ENCODE measurements at places on chromosomes 16 and 17.
A peak's percentile ranks its signal among the peaks of the same experiment; 100 is the strongest.

DNA sequence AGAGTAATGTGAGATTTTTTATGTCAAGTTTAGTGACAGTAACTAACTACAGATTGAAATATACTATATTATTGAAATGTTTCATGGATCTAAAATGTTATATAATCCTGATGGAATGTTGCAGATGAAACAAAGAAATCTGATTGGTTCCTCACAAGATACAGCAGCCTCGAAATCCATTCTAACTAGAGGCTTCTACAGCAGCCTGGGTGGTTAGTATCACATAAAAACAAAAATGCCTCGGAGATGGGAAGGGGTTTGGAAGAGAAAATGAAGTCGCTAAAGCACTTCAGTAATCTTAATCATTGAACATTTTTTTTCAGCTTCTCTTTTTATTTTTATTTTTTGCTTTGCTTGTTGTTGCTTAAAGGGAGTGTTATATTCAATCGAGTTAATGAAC is 75.2 kb downstream of the TANC2 start:
- no peak for DNase-seq

DNA sequence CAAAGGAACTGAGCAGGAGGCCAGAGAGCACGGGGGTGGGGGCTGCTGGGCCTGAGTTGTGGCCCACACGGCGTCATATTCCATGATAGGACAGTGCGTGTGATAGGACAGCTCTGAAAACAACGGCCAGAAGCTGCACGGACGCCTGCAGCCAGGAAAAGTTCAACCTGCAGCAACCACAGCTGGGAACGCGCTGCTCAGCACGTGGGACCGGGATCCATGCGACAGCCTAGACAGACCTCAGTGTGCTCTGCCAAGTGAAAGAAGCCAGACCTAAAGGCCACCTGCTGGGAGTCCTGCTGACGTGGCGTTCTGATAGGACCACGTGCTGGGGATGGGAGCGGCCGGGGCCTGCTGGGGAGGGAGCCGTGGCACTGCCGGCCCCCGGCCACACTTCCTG is 21.6 kb downstream of the CTU2 start:
- DNase-seq: no peak

GRCh38 chr17:57419940-57420550 is 163.7 kb downstream of the MSI2 start:
- DNase-seq: no peak

- no peak for DNase-seq
Measured at GRCh38 chr16:27341549-27341948, 27.8 kb downstream of the IL4R start.

DNA sequence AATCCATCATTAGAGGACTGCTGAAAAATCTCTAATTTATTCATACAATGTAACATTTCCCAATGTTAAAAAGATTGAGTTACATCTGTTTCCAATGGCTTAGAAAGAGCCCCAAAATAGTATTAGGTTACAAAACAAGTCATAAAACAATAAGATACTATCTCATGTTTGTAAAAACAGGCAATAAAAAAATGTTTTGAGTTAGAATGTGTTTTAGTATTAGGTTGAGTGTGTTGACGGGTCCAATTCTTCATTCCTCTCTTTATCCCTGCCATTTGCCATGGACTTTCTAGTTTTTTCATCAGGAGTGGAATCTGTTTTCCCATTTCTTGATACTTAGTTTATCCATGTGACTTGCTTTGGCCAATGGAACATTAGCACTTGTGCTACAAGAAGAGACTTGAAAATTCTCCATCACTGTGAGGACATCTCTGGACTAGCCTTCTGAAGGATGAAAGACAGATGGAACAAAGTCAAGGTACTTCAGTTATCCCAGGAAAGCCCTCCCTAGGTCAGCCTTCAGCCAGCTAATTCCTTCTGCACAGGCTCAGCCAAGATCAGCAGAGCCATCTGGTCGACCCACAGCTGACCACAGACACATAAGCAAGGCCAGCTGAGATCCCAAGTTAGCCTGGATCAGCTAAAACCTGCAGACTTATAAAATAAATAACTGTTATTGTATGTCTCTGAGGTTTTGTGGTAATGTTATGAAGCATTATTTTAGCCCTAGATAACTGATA is 83.3 kb downstream of the HS3ST3A1 start:
- DNase-seq: no peak

DNA sequence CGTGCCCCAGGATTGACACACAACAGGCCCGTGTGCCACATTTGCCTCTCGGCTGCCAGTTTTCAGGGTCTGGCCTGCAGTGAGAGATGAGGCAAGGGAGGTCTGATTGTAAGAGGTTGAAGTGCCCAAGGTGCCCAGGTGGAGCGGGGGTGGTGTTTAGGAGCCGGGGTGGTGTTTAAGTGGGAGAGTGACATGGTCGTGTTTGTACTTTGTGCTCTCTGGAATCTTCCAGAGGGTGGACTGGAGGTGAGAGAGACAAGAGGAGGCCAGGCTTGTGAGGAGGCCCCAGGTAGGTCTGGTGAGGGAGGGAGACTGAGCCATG is 10.5 kb downstream of the SLC5A10 start:
- no peak for DNase-seq

- DNase-seq: no peak
Measured at GRCh38 chr16:53922807-53923571, 219.0 kb downstream of the FTO start.

GRCh38 chr17:72538901-72539352 is 418.1 kb downstream of the SOX9 start:
- DNase-seq: no peak

GRCh38 chr17:42561897-42562387 is at the start of gene COASY:
TSS of gene COASY (plus strand) at chr17:42562148. CDS start at chr17:42562623, 475 bp downstream.
- peak; percentile 94 for DNase-seq

DNA sequence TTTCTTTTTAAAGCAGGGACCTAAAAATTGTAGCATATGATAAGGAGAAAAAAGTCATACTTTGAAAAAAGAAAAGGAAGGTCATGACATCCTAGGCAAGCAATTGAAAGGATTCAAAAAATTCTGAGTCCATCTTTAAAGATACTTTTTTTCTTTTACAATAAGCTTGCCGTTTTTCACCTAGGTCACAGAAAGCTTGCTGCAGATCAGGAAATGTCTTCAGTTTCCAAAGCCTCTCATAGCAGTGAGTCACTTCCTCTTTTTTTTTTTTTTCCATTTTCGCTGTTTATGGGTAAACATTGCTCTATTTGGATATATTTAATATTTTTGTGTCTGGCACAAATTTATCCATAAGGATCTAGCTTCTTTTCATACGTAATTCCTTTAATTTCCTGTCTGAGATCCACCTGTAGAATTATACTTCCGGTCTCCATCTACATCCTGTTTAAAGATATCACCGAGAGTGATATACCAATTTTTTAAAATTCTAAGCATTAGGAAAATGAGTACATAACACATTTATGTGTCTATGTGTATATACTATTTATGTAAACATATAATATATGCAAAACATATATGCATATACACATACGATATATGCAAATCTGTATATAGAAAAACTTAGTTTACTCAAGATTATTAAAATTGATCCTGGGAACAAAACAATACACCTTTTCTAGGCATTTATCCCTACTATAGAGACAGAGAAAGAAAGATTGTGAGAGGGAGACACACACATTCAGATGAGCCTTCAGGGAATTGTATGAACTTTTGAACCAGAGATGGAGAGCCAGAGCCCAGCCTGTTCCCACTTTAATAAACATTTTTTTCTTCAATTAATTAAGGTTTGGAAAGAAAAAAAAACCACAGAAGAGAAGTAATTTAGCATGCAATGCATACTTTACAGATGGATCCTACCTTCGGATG is 134.4 kb downstream of the SKAP1 start:
- no peak for DNase-seq

GRCh38 chr17:42276609-42277341 is 584 bp upstream of the STAT5B start:
- DNase-seq: peak; percentile 20

DNA sequence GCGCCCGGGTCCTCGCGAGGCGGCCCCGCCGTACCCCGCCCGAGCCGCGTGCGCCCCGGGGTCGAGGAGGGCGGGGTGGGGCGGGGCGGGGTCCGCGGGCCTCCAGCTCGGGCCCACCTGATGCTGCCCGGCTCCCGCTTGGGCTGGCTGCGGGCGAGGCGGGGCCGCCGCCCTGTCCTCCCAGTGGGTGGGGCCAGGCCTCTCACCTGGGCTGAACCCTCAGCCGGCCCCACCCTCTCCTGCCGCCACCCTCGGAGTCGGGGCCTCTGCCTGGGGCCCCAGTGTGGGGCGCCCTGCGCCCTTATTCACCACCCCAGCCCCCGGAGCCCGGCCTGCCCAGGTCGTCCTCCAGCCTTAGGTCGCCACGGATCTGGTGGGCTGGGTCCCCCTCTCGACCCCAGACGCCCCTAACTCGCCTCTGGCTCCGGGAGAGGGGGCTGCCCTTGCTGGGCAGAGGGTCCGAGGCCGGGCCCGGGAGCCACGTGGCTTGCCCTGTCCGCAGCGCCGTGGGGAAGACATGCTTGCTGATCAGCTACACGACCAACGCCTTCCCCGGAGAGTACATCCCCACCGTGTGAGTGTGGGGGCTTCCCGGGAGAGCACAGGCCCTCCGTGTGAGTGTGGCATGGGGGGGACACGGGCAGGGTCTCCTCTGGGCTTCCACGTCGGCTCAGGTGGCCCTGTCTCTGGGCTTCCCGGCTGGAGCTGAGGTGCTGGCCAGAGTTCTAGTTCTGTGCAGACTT is 578 bp downstream of the RAC3 start:
- peak; percentile 40 for DNase-seq

DNA sequence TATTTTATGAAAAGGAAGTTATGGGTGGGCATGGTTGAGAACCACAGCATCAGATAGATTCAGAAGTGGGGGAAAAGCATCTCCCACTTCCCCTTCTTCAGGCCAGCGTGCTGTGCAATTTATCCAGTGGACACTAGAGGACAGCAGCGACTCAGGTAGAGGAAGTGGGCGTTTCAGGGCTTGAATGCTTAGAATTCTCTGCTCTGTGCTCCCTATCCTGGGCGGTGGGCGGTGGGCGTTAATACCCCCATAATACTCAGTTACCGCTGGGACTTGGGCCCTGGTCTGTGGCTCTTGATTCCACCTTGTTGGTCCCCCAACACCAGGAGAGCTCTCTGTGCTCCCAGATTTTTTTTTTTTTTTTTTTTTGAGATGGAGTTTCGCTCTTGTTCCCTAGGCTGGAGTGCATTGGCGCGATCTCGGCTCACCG is 3.7 kb upstream of the LYZL6 start:
- peak; percentile 12 for DNase-seq

GRCh38 chr17:42920922-42921321 is 20.3 kb downstream of the G6PC1 start:
- DNase-seq: no peak

- no peak for DNase-seq
Measured at GRCh38 chr16:53262645-53263044, 171.6 kb upstream of the RBL2 start.

All from stimulated activated CD4-positive, alpha-beta T cell treated with anti-CD3 and anti-CD28 coated beads, Interleukin-12 subunit alpha, Interleukin-12 subunit beta, amount 100 ng/mL, for 24 hours (primary cell).